ENCODE measurements at places on chromosomes 6 and 20.

- DNase-seq: no peak
Observed at GRCh38 chr6:131911951-131912350, 39.2 kb downstream of the CCN2 start.

- DNase-seq: no peak
Observed at GRCh38 chr20:57329608-57330221, at the start of gene SPO11. Gene SPO11 (plus strand): TSS chr20:57329803. CDS start chr20:57329868, 65 bp downstream.

DNA sequence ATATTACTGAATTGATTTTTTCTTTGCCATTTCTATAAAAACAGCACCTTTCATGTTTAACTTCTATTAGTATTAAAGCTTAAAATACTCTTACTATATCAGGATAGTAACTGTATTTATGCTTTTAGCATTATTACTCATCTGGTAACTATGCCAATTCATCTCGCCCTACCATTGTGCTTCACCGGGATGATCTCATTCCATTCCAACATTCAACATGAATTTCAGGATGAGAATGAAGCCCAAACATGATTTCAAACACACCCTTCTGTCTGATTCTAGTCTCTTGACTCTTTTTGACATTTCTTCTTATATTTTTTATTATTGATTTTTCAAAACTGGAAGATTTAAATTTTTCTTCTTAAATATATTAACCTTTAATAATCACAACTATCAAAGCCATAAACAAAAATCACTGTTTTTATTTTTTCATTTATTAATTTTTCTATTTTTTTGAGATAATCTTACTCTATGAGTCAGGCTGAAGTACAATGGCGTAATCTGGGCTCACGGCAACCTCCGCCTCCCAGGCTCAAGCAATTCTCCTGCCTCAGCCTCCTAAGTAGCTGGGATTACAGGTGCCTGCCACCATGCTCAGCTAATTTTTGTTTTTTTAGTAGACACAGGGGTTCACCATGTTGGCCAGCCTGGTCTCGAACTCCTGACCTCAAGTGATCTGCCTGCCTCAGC is 46.7 kb downstream of the GJA1 start:
- DNase-seq: no peak

DNA sequence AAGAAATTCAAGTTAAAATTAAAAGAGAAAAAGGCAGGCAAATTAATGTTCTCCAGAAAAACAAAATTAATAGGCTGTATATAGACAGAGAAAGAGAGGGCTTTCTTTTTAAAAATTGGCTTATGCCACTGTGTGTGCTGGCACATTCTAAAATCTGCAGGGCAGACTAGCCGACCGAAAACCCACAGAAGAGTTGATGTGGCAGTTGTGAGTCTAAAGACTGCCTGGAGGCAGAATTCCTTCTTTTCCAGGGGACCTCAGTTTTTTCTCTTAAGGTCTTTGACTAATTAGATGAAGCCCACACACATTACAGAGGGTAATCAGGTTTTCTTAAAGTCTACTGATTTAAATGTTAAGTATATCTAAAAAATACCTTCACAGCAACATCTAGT is 85.7 kb downstream of the GJA1 start:
- DNase-seq: no peak

DNA sequence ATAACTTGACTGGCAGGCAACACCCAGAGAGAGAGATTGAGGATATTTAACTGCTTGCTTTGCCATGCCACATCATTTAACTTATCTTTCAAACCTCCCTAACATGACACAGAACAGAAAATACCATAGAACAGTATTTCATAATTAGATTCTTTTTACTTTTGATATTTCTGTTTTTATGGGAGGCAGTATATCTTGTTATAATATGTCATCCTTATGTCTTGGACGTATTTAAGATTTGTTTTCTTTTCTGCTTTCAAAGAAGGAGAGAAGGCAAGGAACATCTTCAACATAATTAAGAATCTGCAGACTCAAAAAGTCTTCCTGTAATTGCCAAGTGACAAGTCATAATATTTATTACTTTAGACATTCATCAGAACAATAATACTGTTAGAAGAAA is 1283.7 kb downstream of the GRIK2 start:
- DNase-seq: no peak

DNA sequence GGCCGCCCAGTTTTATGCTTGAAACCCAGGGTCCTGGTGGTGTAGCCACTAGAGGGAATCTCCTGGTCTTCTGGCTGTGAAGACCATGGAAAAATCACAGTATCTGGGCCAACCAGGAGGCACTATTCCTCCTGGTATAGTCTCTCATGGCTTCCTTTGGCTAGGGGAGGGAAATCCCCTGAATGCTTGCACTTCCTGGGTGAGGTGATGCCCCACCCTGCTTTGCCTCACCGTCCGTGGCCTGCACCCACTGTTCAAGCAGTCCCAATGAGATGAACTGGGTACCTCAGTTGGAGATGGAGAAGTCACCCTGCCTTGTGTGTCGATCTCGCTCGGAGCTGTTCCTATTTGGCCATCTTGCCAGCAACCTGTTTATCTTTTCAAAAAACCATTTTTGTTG is 10.1 kb upstream of the ZNF337 start:
- peak; percentile 76 for DNase-seq

- no peak for DNase-seq
Observed at GRCh38 chr20:11302436-11302835, 615.3 kb upstream of the BTBD3 start.

- DNase-seq: no peak
Observed at GRCh38 chr6:84332139-84333034, 104.9 kb upstream of the CEP162 start.

DNA sequence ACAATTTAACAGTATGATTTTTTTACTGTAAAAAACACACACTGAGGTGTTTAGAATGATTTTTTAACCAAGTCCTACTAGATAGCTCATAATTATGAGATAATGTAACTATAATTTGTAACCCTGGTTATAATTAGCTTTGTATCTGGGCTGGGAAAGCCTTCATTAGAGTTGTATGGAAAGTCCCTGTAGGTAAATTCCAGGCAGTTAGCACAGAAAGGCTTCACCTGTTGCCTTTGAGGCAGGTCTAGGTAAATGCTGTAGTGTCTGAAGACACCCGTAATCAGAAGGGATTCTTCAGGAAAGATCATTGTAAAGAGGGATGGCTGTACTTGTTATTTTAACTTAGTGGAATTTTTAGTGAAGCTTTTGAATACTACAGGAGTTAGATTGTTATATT is 1.9 kb downstream of the TMEM200A start:
- no peak for DNase-seq

DNA sequence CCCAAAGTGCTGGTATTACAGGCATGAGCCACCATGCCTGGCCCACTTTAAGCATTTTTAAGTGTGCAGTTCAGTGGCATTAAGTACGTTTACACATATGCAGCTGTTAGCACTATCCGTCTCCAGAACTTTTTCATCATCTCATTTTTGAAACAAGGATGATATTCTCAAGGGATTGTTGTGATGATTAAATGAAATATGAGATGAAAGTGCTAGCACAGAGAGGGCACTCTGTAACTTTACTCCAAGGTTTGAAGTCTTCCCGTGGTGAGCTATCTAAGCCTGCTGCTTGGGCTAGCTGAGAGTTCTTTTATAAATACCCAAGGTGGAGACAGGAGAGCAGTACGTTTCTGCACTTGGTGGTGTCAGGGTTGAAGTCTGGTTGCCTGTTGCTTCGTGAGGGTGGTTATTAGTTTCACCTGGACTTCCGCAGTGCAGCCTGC is 6.6 kb downstream of the TM9SF4 start:
- no peak for DNase-seq

DNA sequence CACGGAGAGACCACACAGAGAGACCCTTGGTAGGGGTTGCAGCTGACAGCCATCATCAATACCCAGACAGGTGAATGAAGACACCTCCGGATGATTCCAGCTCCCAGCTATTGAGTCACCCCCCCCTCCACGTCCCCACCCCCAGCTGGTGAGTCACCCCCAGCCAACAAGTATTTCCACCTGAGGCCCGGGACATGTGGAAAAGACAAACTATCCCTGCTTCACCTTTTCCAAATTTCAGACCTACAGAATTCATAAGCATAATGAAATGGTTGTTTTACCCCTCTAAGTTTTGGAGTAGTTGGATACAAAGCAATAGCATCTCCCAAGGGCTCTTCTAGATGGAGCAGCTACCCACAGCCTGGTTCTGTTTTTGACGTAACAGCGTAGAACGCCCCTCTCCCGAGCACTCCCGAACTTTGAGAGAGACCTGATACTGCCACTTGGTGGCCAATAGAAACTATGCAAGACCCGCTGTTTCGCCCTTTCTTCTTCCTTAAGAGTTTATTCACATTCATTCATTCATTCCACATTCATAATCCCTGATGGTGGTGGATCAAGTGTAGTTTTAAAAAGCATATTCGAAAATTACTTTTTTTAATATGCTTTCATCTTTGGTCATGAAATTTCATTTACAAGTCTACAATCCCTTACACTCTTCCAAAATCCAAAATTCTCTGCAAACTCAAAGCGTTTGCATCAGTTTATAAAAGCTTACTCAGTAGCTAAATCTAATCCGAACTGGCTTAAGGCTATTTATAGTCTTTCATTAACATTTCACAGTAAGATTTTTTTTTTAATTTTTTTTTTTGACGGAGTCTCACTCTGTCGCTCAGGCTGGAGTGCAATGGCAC is 15.1 kb upstream of the PPP1R16B start:
- peak; percentile 81 for DNase-seq

DNA sequence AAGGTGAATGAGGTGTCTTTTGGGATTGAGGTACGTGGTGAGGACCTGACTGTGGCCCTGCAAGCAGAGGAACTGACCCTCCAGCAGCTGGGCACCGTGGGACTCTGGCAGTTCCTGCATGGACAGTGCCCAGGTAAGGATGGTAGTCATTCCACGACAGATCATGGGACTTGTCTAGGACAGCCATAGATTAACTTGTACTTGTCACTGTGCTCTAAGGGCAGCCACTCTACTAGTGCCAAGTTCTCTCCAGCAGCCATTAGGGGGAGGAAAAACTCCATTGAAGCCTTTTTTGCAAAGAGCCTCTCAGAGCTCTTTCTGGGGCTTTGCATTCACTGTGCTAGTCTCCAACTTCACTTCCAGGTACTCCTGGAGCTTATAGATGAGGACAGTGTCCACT is 20.4 kb downstream of the TAF11 start:
- no peak for DNase-seq

- DNase-seq: peak; percentile 34
Observed at GRCh38 chr20:46132705-46133120, 14.6 kb downstream of the CD40 start.

DNA sequence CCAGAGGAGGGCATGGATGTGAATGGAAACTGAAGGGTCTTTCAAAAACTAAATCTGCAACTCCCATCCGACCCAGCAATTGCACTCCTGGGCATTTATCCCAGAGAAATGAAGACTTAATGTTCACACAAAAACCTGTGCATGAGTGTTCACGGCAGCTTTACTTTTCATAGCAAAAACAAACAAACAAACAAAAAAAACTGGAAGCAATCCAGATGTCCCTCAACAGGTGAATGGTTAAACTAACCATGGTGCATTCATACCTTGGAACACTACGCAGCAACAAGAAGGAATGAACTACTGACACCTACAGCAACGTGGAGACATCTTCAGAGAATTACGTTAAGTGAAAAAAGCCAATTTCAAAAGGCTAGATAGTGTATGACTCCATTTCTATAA is 32.2 kb downstream of the PMEPA1 start:
- no peak for DNase-seq

DNA sequence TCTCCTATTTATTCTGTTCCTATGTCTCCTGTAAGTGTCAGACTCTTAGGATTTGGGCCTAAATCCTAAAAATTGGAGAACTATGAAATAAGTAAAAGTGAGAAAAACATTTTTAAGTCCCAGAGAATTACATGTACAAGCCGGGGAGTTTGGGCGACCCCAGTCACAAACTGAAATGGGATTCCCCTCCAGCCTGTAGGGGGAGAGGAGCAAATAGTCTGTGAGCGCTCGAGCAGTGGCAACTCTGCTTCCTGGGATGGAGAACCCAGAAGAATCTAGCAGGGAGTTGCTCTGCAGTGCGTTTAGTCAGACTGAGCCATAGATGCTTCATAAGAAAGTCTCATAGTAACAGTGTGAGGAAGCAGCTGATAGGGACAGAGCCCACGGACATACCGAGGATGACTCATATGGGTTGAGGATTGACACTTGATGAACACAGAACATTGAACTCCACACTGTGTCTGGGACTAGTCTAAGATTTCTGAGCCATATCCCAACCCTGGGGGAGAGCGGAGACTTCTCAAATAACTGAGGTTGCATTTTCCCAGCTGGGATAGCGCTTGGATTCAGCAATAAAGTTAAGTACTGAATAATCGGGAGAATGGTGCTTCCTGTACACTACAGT is 437.2 kb downstream of the BCKDHB start:
- DNase-seq: no peak

Data from natural killer cell (primary cell).